ENCODE measurements at places on chromosomes 13 and 19. TPM values are rescaled to one million over a fixed set of nuclear protein-coding genes. Genes with fewer than 3 reads are reported as not detected.
A peak's percentile ranks its signal among the peaks of the same experiment; 100 is the strongest.

- no peak for DNase-seq
These were observed 611.4 kb downstream of the DACH1 start for GRCh38 chr13:71255633-71256032.

- DNase-seq: peak; percentile 2
These were observed 122.9 kb downstream of the URI1 start for GRCh38 chr19:30064771-30065494.

GRCh38 chr19:35184267-35184666, 29.7 kb downstream of the FXYD5 start:
- no peak for DNase-seq

- DNase-seq: no peak
These were observed 50.7 kb upstream of the SLC15A1 start for GRCh38 chr13:98803111-98803561.

The MEX3D gene
- total RNA-seq: 100 TPM

The ZNF229 gene
- total RNA-seq: 7.1 TPM

The ZNF564 gene
- total RNA-seq: 22.1 TPM

- DNase-seq: no peak
These were observed 708.2 kb downstream of the EFNB2 start for GRCh38 chr13:105827111-105827809.

GRCh38 chr13:29294821-29295220, 300.7 kb downstream of the SLC7A1 start:
- DNase-seq: no peak

- peak; percentile 65 for DNase-seq
These were observed 1.1 kb downstream of the LSM14A start for GRCh38 chr19:34173193-34173956.

- no peak for DNase-seq
These were observed 150.1 kb upstream of the TSC22D1 start for GRCh38 chr13:44726214-44726613.

DNA sequence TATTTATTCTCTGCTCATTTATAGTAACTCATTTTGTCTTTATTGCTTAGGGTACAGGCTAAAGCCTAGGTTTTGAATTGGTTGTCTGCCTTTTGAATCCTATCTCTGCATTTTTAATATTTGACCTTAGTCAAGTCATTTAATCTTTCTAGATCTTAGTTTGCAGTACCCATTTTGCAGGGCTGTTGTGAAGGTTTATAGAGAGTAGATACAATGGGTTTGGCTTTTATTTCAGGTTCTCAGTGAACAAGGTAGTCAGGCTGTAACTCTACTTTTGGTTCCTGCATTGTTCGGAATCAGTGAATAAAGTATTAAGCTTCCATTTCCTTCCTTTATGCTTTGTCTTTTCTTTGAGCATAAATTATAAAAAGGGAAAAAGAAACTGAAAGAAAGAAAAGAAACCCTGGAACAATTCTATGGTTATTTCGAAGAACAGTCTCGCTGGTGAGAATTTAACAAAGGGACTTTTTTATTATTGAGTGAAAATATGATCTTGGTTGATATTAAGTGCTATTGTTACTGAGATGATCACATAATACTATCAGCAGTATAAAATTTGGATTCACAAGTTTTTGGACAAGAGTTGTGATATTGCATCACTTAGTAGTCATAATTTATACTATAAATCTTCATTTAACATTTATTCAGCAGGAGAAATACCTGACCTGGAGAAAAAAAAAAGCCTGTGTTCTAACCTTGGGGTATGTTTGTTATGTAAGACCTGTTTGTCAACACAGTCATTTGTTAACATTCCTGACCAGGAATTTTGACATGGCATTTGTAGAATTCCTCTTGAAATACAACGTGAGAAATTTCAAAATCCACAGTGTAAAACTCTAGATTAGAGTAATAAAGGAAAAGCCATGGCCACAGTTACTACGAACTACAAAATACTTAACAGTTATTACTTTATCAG, 91.3 kb downstream of the ZMYM2 start:
- no peak for DNase-seq

The GJB6 gene
- total RNA-seq: not detected

DNA sequence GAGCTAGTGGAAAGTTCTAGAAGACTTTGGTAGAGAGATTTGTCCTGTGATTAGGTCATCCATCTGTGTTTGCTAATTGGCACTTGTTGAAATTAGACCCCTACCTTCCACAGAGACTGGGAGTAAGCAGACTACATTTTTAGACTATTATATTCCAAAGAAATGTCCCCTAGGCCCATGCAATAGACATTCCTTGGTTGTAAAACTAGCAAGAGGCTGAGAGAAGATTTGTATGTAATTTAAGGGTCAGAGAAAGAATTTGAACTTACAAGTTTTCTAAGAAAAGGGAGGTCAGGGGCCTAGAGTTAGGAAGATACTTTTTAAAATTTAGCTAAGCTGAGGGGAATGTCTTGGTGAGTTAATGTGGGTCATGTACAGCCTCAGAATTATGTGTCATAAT, 470.7 kb upstream of the SLITRK1 start:
- no peak for DNase-seq

DNA sequence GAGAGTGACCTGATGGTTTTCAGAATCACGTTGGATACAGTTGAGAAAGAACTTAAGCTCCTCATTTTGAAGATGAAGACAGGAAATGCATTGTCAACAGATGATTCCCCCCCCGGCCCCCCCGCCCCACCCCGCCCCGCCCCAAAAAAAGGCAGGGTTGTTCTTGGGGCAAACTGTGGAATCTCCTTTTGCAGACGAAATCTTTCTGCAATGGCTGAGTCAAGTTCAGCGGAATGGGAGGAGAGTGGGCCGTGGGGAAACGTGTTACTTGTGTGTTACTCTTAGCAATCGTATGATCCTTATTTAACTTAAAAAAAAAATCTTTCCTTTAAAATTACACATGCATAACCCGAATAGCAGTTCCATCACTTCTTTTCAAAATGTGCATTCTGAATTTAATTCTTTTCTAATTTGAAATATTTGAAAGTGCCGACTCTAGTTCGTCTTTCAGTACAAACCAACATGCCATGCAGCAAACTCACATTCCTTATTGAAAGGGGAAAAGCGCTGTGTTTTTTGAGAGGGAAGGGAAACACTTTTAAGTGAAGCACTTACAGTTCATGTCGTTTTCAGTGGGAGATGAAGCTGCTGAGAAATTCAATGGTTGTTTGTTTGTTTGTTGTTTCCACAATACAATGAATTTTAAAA, 348.5 kb upstream of the ARGLU1 start:
- DNase-seq: no peak

- DNase-seq: no peak
These were observed 6.8 kb downstream of the FREM2 start for GRCh38 chr13:38693641-38694040.

Data from transverse colon (tissue), 4 donors.